ENCODE measurements at places on chromosomes 3 and 15. TPM values are rescaled to one million over a fixed set of nuclear protein-coding genes. Genes with fewer than 3 reads are reported as not detected.

GRCh38 chr3:50630877-50631276, 13.9 kb downstream of the MAPKAPK3 start:
- peak; percentile 74 for DNase-seq

The SUSD5 gene
- total RNA-seq = 11.6 TPM

GRCh38 chr3:42308651-42309050, 42.7 kb upstream of the CCK start:
- DNase-seq = no peak

DNA sequence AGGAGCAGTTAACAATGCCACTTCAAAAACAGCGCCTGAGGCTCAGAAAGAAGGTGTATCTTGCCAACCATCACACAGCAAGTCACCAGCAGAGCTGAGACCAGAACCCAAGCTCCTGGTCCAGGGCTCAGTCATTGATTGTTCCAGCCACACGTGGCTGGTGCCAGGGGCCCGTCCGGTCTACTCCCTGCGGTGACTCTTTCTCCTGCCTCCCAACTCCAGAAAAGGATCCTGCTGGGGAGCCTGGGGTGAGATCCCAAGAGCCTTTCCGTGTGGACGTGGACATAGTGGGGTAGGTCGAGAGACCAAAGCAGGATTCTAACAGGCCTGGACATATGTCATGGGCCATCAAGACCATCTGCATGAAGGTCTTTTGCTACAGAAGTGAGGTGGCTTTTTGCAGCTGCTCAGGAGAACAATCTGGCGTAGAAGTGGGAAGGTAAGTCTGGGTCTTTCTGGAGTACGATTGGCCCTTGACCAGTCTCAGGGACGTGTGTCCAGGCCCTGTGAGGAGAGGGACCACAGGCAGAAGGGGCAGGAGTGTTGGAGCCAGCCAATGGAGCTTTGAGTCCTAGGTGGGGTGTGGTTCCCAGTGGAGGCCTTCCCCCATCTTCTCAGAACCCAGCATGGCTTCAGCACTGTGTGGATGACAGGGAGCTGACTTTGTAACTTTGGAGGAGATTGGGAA, 105.4 kb downstream of the HMG20A start:
- no peak for DNase-seq

The CACNA2D2 gene
- total RNA-seq = 0.22 TPM

DNA sequence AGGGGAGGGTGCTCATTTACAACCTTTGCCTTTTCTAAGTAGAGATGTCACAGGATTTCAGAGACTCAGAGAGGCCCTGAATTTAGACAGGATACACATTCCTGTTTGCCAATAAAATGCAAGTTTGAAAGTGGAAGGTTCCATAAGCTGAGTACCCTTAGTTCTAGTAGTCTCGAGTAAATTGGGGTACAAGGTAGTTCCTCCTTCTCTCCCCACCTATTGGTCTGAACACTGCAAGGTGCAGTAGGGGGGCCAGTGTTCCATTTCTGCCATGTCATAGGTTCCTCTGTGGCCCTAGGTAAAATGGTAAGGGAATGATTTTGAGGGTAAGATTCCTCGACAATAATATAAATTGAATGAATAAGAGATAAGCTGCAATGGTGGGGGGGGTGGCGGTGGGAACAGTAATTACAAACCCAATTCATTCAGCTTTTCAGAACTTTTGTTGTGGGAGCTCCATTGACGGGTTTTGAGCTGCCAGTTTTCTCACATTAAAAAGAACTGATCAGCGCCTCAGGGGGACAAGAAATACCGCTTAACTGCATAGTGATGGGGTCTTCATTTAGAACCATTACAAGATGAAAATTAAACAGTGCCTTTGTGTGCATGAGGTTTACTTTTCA, 5.9 kb downstream of the SOX2 start:
- DNase-seq = no peak

DNA sequence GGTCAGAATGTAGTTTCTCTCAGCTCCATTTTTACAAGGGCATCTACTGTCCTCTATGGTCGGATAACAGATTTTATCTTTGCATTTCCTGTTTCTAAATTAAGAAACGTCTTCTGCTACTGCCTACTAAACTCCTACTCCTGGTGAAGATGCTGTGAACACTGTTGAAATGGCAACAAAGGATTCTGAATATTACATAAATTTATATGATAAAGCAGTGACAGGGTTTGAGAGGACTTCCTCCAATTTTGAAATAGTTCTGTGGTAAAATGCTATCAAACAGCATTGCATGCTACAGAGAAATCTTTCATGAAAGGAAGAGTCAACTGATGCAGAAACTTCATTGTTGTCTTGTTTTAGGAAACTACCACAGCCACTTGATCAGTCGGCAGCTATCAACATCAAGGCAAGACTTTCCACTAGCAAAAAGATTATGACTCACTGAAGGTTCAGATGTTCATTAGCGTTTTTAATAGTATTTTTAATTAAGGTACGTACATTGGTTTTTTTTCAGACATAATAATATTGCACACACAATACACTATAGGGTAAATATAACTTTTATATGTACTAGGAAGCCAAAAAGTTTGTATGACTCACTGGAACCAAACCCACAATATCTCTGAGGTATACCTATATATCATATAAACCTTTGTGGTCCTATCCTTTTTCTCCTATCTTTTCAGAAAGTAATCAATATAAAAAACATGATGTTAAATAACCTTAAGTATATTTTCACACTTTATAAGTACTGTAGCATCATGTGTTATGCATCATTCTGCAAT, 156.1 kb downstream of the STAG1 start:
- no peak for DNase-seq

DNA sequence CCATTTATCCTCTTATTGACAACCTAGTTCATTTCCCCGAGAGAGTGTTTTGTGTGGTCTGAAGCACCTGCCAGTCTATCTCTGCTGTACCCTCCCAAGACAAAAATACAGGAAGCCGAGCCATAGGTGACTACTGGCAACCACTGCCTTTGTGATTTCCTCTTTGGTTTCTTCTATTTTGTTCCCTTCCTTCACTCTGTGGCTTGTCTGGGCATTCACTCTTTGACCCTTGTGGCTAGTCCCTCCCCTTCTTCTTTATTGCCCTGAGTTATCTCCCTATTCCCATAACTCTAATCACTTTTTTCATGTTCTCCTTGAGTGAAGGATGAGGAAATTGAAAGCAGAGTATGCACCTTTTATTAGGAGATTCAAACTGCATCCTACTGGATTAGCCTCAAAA, at the start of gene ADGRG7:
ADGRG7 (plus strand) TSS at position 297 of the 400 bp plus-strand sequence. CDS start 256 bp downstream, outside the sequence.
- DNase-seq = no peak

DNA sequence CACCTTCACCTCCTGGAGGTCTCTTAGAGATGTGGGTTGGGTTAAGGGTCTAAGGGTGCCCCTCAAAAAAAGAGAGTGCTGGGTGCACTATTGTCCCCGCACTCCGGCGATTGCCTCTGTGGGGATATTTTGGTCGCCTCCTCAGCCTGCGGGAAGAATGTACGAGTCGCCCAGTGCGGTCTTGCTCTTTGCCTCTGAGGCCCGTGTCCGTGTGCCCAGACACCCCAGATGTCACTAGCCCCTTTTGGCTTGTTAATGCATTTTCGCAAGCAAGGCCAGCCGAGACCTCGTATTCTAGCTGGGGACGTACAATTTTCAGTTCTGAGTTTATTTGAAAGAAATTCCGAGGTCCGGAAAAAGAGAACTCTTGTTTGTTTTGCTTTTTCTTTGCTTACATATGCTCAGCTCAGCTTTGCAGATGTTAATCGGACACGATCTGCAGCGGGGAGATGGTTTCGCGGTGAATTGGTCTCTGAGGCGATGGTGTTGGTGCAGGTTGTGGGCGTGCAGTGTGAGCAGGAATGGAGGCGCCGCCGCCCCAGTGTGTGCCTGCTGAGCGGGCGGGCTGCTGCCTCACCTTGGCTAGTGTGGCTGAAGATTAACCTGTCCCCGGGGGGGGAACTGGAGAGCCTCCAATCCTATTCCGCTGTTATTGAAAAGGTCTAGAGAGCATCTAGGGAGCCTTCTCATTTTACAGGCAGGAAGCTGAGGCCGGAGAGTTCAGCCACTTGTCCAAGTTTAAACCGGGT, 1.4 kb downstream of the ST6GAL1 start:
- DNase-seq = no peak

The ITGB5 gene
- 146 TPM for total RNA-seq

DNA sequence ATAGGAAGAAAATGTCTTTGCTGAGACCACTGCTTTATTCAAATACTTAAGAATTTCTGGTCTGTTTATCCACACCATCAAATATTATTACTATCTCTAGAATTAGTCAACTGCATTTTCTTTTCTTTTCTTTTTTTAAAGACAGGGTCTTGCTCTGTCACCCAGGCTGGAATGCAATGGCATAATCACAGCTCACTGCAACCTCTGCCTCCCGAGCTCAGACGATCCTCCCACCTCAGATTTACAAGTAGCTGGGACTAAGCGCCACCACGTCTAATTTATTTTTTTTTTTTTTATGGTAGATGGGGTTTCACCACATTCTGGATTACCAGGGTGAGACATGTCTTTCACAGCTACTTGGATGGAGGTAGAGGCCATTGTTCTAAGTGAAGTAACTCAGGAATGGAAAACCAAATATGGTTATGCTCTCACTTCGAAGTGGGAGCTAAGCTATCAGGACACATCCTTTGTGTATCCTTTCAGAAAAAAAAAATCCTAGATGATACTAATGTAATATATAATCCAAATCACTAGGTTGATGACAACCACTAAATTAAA, 52.8 kb downstream of the STAG1 start:
- no peak for DNase-seq

The LMAN1L gene
- total RNA-seq = not detected

DNA sequence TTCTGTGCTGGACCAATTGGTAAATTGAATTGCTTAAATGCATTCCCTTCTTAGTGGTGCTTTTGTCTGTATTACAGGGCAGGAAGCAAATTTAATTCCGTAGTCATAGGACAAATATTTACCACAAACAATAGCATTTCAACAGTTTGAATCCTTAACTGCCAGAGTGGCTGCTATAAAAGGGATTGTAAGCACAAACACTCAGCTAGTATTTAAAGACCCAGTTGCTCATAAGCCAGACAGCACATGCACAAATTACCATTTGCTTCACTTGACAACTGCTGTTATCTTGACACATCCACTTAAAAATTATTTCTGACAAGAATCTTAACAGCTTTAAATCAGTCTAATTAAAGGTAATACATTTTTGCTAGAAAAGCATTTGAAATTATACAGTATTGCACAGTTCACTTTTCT, 490.2 kb upstream of the ADAMTS9 start:
- DNase-seq = peak; percentile 23

- no peak for DNase-seq
Measured at GRCh38 chr3:192299921-192300320, 427.4 kb downstream of the FGF12 start.

DNA sequence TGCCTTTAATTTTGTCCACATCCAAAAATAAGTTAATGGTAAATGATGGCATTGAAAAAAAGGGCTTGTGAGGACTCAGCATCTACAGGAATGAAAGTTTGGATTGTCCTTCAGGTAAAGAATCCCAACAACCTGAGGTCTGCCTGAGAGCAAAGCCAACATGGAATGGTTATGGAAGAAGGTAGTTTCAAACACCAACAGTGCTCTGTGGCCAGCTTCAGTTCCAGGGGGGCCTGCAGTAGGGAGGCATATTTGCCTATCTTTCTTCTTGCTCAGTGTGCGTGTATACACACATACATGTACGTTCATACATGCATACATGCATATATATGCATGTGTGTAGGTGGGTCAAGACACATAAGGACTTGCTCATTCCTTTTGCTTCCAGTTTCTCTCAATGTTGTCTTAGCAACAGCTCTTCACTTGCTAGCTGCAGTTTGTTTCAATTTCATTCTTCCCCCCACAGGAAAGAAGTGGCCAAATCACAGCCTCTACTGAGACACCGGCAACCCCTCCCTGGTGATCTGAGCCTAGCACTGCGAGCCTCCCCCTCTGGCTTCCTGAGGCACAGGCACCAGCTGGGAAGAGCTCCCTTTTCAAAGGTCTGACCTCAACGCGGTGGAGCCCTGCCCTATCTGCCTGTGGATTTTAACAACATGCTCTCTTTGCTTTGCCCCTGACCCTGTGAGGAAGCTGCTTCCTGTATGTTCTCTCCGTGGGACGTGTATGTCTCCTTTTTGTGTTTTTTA, 146.2 kb downstream of the KLF13 start:
- no peak for DNase-seq

GRCh38 chr15:74322558-74323180, 44.8 kb downstream of the CYP11A1 start:
- DNase-seq = peak; percentile 46

The PLSCR5 gene
- not detected for total RNA-seq

The TRH gene
- not detected for total RNA-seq

DNA sequence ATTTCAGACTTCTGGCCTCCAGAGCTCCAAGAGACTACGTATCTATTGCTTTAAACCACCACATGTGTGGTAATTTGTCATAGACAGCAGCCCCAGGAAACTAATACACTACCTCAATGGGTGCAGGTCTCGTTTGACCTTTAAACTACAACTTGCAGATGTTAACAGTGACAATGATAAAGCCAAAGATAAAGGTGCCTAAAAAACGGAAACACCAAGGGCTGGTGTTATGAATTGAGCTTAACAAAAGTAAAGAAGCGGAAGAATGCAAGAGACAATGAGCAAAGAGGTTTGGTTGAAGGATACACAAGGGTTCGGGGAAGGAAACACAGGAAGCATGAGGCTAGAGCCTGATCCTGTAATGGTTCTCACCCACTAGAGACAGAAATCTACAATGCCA, 50.8 kb downstream of the RFTN1 start:
- DNase-seq = no peak

The MESP2 gene
- total RNA-seq = not detected

GRCh38 chr3:13088028-13089006, 15.1 kb upstream of the IQSEC1 start:
- DNase-seq = peak; percentile 52

- DNase-seq = no peak
Measured at GRCh38 chr3:174295306-174296092, 563.6 kb upstream of the NAALADL2 start.

The EPB42 gene
- not detected for total RNA-seq

The ZMAT3 gene
- total RNA-seq = 10.5 TPM

- DNase-seq = no peak
Measured at GRCh38 chr15:68027388-68027787, 26.7 kb upstream of the PIAS1 start.

DNA sequence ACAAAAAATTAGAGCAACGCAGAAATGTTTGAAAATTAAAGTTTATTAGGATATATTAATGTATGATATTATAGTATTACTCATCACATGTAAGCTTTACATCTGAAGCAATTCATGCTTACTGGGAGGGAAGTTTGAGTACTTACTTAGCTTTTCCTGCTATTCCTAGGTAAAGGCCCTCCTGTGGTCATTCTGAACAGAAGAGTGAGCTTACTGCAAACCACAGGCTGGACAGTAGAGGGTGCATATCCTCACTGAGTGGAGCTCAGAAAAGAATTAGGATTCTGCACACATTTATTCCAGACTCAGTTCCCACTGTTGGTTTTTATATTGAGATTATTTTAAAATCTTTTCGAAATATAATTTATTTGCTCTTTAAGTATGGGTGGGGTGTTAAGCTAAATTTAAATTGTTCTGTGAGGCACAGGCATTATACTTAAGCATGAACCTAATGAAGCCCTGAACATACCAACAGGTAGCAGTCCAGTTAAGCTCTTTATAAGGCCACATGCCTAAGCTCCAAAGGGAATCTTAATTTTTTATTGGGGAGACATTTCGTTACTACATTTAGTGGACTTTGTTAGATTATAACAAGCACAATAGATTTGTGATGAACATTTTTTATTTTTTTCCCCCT, 10.2 kb downstream of the MRPS22 start:
- DNase-seq = peak; percentile 68

The PARP15 gene
- not detected for total RNA-seq

The OR5K2 gene
- total RNA-seq = not detected

GRCh38 chr15:67446449-67446848, 74.5 kb upstream of the C15orf61 start:
- DNase-seq = no peak

- DNase-seq = no peak
Measured at GRCh38 chr3:177336873-177337450, 139.7 kb upstream of the TBL1XR1 start.

The NDUFB4 gene
- total RNA-seq = 203 TPM

All from A172 (cell line).